IMR-90 (cell line): ENCODE measurements at places on chromosomes 12 and 14.

DNA sequence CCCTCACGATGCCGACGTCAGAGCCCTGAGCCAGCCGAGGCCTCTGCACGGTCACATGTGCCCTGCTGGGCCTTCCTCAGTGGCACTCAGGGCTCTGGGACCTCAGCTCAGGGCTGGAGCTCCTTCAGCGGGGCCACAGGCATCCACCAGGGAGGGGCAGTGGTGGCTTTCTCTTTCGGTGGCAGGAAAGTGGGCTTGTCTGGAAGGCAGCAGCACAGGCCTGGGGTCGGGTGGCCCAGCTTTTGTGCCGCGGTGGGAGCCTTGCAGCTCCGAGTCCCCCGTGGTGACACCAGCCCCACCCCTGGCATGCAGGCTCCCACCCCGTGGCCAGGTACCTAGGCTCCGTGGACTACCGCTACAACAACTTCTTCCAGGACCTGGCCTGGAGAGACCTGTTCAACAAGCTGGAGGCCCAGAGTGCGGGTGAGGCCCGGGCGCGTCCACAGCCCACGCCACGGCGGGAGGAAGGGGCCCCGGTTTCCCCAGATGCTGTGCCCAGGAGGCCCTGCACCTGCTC is 14.2 kb upstream of the TEX22 start:
- DNase-seq, result no peak
- no peak overlapping the region for H3K27ac ChIP-seq
- H3K4me3 ChIP-seq, result no peak overlapping the region
- H3K27me3 ChIP-seq, result no peaks in the 10 kb centered on the region
- H3K4me1 ChIP-seq, result no peaks in the 10 kb centered on the region

DNA sequence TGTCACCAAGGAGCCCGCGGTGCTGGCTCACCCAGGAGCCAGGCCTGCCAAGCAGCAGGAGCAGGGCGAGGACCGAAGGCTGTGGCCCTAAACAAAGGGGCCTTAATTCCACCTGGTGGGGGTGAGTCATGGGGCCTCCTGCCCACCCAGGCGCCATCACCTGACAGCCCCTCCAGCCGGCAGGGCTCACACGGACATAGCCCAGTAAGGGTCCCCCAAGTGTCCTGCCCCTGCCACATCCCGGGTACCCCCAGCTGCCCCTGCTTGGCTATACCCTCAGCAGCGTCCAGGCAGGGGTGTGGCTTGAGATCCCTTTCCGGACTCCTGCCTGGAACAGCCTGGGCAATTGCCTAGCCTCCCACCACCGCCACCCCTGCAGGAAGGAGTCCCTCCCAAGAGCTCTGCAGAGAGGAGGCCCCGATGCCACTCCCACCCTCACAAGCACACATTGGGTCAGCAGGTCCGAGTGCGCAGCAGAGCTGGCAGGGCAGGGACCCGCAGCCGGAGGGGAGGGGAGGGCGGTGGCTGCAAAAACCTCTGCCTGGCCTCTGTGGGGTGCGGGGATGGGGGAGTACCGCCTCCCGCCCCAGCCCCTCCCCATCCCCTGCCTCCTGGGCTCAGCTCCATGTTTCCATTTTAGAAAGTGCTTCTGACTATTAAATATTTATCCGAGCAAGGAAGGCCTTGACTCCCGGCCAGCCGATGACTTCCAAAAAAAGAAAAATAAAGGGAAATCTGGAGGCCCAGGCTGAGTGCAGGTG is 4.6 kb downstream of the AHNAK2 start:
- peak overlapping the region; percentile 83 for H3K27ac ChIP-seq
- no peaks in the 10 kb centered on the region for H3K36me3 ChIP-seq
- peaks cover 37% of the 10 kb centered on the region for H3K4me1 ChIP-seq
- H3K27me3 ChIP-seq, result no peaks in the 10 kb centered on the region
- peak; percentile 46 for DNase-seq

- H3K27me3 ChIP-seq, result no peaks in the 10 kb centered on the region
- no peak overlapping the region for H3K4me3 ChIP-seq
- H3K36me3 ChIP-seq, result no peaks in the 10 kb centered on the region
- peak overlapping the region; percentile 94 for H3K27ac ChIP-seq
- H3K4me1 ChIP-seq, result peaks cover 19% of the 10 kb centered on the region
These were observed 66.1 kb downstream of the C14orf132 start for GRCh38 chr14:96105089-96105925.

DNA sequence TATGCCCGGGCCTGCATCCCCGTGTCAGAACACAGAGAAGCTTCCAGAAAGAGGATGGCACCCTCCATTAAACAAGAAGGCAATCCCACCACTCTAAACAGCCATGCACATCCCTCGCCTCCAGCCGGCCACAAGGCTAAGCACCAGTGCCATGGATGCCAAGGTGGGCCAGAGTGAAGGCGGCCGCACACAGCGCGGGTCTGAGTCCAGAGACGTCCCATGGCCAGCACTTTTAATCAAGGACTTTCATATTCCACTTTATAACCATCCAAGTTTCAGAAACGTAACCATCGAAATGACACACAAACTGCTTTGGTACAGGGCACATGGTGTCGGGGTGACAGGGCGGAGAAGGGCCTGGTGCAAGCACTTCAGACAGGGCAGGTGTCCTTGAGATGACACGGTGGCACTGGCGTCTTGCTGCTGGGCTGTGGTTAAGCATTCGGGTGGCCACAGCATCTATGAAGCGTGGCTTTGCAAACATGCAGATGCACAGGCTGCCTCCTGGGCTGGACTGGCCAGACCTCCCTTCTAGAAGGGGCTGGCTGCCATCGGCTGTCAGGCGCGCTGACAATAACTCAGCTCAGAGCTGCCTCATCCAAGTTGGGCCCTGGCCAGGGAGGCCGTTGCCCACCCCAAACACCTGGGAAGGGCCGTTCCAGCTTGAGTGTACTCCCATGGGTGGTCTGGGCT is 117.2 kb downstream of the RFLNA start:
- H3K4me1 ChIP-seq, result peaks cover 29% of the 10 kb centered on the region
- no peak for DNase-seq
- peak overlapping the region; percentile 42 for H3K27ac ChIP-seq

DNA sequence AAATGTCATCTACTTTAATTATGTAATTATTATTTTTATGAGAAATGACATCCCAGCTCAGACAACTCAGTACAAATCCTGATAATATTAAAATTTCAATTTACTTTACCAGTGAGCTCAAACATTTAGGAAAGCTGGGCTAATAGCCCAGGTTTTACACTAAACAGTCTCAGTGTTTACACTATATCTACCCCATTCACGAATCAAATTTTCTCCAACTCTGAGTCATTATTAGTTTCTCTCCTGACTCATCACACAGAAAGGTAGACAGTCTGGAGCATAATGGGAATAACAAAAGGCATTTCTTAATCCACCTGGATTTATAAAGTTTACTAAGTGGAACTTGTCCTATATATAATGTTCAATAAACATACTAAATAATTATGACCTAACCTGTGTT is 5.7 kb downstream of the PAWR start:
- no peak overlapping the region for H3K4me3 ChIP-seq
- H3K27ac ChIP-seq, result no peak overlapping the region
- no peaks in the 10 kb centered on the region for H3K36me3 ChIP-seq
- peaks cover 2% of the 10 kb centered on the region; the same call in 1 of the 2 replicates for H3K4me1 ChIP-seq
- DNase-seq, result peak; percentile 88
